Ovary (tissue), 10 donors: ENCODE measurements at places on chromosomes 16 and 17. TPM values are rescaled to one million over a fixed set of nuclear protein-coding genes. Genes with fewer than 3 reads are reported as not detected.

GRCh38 chr16:87461466-87461991, 31.3 kb downstream of the ZCCHC14 start:
- no peak overlapping the region for H3K4me3 ChIP-seq
- peaks cover 34% of the 10 kb centered on the region for H3K4me1 ChIP-seq
- no peak overlapping the region for H3K27ac ChIP-seq

DNA sequence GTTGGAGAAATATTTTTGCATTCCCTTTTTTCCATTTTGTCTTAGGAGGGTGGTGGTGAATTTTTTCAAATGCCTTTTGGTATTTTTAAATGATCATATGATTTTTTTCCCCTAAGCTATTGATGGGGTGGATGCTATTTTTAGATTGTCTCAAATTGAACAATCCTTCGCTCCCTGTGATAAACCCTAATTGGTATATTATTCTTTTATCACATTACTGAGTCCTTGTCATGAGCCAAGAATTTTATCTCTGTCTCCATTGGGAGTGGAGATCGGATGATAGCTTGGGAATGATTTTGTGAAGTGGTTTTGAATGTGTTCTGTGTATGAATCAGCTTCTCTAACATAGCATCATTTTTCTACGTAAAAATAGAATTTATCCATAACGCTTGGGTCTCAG, 15.4 kb downstream of the NECAB2 start:
- DNase-seq = no peak
- H3K4me3 ChIP-seq = no peak overlapping the region
- no peaks in the 10 kb centered on the region for H3K4me1 ChIP-seq

DNA sequence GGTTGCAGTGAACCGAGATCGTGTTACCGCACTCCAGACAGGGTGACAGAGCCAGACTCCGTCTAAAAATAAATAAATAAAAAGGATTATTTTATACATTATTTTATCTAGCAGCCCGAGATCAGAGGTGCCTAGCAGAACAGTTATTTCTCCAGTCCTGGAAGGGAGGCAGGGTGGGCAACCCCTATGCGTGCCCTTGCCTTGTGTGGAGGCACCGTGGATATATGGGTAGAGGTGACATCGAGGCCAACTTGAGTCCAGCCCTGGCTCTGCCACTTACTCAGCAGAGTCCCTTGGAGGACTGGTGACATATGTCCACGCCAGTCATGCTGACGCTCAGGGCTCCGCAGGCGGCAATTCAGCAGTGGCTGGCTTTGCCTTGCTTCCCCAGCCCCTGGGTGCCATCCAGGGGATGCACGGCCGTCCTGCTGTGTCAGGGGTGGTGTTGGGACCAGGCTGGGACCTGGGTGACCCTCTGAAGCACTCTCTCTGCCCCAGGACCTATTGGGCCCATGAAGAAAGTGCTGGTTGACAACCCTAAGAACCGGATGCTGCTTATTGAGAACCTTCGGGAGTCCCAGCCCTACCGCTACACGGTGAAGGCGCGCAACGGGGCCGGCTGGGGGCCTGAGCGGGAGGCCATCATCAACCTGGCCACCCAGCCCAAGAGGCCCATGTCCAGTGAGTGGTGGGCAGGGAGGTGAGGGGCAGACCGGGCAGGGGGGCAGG, 13.2 kb downstream of the GALK1 start:
- no peaks in the 10 kb centered on the region for H3K27me3 ChIP-seq
- DNase-seq = no peak
- no peak overlapping the region for H3K4me3 ChIP-seq
- no peak overlapping the region for H3K27ac ChIP-seq

- H3K27ac ChIP-seq = no peak overlapping the region
- no peak for DNase-seq
- no peaks in the 10 kb centered on the region for H3K4me1 ChIP-seq
- no peak overlapping the region for H3K4me3 ChIP-seq
These were observed 5.1 kb downstream of the CCL18 start for GRCh38 chr17:36069136-36069535.

DNA sequence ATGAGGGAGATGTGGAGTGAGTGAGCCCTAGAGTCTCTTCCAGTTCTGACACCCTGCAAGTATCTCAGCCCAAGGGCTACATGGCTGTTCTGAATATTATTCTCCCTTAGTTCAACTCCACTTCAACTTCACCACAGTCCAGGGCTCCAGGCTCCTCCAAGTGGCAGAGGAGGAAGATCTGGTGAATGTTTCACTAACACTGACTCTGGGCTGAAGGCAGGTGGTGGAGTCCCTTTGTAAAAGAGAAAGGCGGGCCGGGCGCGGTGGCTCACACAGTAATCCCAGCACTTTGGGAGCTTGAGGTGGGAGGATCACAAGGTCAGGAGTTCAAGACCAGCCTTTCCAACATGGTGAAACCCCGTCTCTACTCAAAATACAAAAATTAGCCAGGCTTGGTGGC, 13.6 kb downstream of the CCDC92B start:
- H3K36me3 ChIP-seq = no peaks in the 10 kb centered on the region
- no peaks in the 10 kb centered on the region for H3K4me1 ChIP-seq

DNA sequence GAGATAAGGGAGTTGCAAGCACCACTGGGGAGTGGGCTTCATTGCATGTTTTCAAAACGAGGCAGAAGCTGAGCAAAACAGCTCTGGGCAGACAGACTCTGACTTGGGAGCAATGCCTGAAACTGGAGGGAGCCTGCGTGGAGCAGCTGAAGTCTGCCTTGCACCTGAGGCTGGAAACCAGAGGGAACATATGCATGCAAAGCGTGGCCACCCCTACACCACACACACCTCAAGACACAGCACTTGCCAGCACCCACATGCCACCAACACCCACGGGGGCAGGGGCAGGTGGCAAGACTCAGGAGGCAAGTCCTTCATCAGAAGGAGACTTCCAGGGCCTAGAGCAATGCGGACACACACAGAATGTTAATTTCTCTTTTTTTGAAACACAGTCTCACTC, 45.8 kb downstream of the COTL1 start:
- no peak overlapping the region for H3K4me3 ChIP-seq
- no peak for DNase-seq
- H3K27me3 ChIP-seq = no peaks in the 10 kb centered on the region
- no peaks in the 10 kb centered on the region for H3K4me1 ChIP-seq
- H3K36me3 ChIP-seq = no peaks in the 10 kb centered on the region
- H3K27ac ChIP-seq = no peak overlapping the region

DNA sequence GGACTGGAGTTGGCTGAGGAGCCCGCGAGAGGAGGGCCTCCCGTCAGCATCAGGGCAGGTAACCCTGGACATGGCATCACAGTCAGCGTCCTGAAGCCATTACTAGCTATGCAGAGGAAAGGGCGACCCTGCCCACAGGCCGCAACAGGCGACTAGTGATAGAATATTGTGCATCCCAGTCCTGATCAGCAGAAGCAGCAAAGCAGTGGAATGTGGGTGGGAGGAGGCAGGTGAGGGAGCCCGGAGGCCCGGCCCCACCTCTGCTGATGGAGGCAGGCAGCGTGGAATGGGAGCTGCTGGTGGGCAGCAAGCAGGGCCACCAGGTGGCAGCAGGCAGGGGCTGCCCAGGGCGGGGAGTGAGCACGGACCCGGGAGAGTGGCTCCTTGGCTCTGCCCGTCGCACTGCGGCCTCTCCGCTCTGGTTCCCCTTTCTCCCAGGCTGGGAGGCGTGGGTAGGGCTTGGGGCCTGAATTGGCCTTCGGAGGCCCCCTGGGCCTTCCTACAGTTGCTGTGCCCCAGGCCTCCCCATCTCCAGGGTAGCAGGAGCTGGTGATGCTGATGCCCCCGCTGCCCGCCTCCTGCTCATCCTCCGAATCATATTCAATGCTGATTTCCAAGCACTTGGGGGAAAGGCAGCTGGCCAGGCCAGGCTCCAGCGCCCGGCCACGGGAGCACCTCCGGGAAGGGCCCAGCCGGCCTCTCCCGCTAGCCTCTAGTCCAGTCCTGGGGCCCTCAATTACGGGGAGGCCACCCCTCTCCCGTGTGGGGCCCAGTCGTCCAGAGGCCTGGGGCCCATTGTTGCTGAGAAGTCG, 20.2 kb downstream of the TSPOAP1 start:
- H3K36me3 ChIP-seq = no peaks in the 10 kb centered on the region
- H3K4me3 ChIP-seq = no peak overlapping the region
- no peak for DNase-seq
- no peak overlapping the region for H3K27ac ChIP-seq
- no peaks in the 10 kb centered on the region for H3K4me1 ChIP-seq

- no peaks in the 10 kb centered on the region for H3K27me3 ChIP-seq
- H3K27ac ChIP-seq = no peak overlapping the region
- H3K36me3 ChIP-seq = no peaks in the 10 kb centered on the region
- H3K4me3 ChIP-seq = no peak overlapping the region
- peaks cover 2% of the 10 kb centered on the region for H3K4me1 ChIP-seq
These were observed 64.5 kb upstream of the MED9 start for GRCh38 chr17:17412326-17412725.

DNA sequence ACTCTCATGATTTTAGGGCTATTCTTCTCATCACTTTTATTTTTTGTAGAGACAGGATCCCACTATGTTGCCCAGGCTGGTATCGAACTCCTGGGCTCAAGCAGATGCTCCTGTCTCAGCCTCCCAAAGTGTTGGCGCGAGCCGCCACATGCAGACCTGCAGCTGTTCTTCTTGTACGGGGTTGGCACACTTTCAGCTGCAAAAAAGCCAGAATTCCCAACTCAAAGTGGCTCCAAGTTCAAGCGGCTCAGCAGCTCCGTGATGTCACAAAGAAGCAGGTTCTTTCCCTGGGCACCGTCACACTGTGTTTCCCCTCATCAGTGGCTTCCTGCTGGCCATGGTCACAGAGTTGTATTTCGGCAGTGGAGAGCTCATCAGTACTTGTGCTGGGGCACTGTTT, 6.7 kb upstream of the SBK1 start:
- no peaks in the 10 kb centered on the region for H3K4me1 ChIP-seq
- H3K36me3 ChIP-seq = no peaks in the 10 kb centered on the region
- no peak for DNase-seq
- H3K4me3 ChIP-seq = no peak overlapping the region

DNA sequence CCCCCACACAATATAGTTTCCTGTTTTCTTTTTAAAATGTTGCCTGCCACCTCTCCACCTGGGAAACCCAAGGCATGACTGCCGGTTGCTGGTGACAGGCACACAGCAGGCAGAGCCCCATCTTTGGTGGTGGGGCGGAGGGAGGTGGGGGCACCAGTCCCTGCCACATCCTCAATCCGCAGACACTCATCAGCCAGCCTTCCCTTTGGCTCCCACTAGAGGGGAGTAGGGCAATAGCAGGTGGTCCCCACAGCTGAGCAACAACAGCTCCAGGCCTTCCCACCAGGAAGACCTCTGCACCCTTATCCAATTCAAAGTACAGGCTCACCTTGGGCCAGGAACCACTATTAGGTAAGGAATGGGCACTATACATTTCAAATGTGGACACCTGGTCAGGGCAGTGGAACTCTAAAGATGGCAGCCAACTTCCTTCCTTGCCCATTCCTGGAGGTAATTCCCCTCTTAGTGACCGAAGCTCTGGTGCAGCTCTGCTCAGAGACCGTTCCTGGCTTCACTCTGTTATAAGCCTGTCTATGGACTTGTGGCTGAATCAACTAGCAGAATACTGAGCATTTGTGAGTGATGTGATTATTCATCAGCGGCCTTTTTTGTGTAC, 13.9 kb downstream of the RECQL5 start:
- no peak overlapping the region for H3K27ac ChIP-seq
- no peaks in the 10 kb centered on the region for H3K36me3 ChIP-seq
- no peaks in the 10 kb centered on the region for H3K27me3 ChIP-seq
- no peak overlapping the region for H3K4me3 ChIP-seq
- H3K4me1 ChIP-seq = no peaks in the 10 kb centered on the region
- no peak for DNase-seq

DNA sequence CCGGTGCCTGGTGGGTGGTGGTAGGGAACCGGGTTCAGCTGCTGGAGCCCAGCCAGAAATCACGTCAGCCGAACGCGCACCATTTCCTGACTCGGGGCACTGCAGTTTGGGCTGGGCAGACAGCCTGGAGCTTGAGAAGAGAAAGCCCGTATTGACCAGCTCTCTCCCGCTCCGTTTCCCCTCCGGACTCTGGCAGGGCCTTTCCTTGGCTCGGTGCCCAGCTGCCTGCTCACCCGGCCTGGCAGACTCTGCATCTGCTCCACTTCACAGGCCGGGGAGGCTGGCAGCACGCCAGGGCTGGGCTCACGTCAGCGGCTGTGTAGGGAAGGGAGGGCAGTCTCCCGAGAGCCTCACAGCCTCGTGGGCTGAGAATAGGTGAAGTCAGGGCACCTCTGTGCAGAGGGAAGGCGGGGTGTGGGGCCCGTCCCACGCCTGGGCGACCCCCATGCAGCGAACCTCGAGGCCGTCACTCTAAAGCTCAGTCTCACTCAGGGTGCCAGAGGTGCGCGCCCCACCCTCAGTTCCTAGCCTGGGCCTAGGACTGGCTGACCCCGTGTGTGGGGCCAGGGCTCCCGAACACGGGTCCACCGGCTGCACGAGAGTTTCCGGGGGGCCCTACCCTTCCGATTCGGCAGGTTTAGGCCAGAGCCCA, 59.1 kb downstream of the OR1D5 start:
- H3K27ac ChIP-seq = peak overlapping the region; percentile 58
- no peaks in the 10 kb centered on the region for H3K27me3 ChIP-seq
- H3K4me1 ChIP-seq = peaks cover 11% of the 10 kb centered on the region
- peak; percentile 100 for DNase-seq
- peak overlapping the region; percentile 16 for H3K4me3 ChIP-seq

- no peaks in the 10 kb centered on the region for H3K36me3 ChIP-seq
- no peak overlapping the region for H3K27ac ChIP-seq
- peaks cover 6% of the 10 kb centered on the region for H3K4me1 ChIP-seq
These were observed 2.9 kb upstream of the SRCIN1 start for GRCh38 chr17:38608648-38609047.

TMEM220 gene
- total RNA-seq = 8.0 TPM

ATPAF2 gene
- 7.4 TPM for total RNA-seq

EME1 gene
- 1.3 TPM for total RNA-seq

ALDH3A1 gene
- total RNA-seq = not detected

PLCG2 gene
- 5.6 TPM for total RNA-seq

HSD11B2 gene
- 26.3 TPM for total RNA-seq

KDM6B gene
- 16.2 TPM for total RNA-seq

SOST gene
- total RNA-seq = not detected

CTRB2 gene
- total RNA-seq = 28.7 TPM

DCTN5 gene
- 37.6 TPM for total RNA-seq

ZBTB4 gene
- 80.3 TPM for total RNA-seq
